ENCODE measurements at places on chromosomes 6 and 20.

GRCh38 chr20:10728873-10729670, 55.3 kb upstream of the JAG1 start:
- DNase-seq = no peak

- no peak for DNase-seq
Observed at GRCh38 chr20:53040693-53041589, 68.8 kb downstream of the TSHZ2 start.

GRCh38 chr6:85506441-85507093, 56.7 kb downstream of the NT5E start:
- DNase-seq = no peak

GRCh38 chr6:33314943-33315792, 1.3 kb upstream of the TAPBP start:
- DNase-seq = no peak

DNA sequence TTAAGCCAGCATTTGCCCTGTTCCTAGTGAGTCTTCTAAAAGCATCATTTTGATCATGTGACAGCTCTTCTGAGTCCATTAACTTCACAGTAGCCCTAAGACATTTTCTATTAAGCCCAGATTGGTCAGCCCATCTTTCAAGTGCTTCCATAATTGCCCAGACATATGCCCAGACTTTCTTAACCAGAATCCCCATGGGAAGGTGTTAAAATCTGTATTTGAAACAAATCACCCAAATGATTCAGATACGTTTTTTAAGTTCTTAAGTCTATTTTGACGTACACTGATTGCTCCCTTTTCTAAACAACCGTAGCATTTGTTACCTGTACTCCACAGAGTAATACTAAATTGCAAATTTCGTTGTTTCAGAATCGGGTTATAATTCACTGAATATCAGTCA, 89.3 kb downstream of the BCAS1 start:
- DNase-seq = no peak
